ENCODE measurements at places on chromosomes 5 and 9. TPM values are rescaled to one million over a fixed set of nuclear protein-coding genes. Genes with fewer than 3 reads are reported as not detected.
A peak's percentile ranks its signal among the peaks of the same experiment; 100 is the strongest.

GRCh38 chr5:16178745-16179372 lies 732 bp downstream of the MARCHF11 start:
- DNase-seq, result no peak

- no peak for DNase-seq
Observed at GRCh38 chr5:181221105-181221791, 1.8 kb upstream of the TRIM41 start.

GRCh38 chr5:126610160-126610559 lies 9.4 kb downstream of the PHAX start:
- DNase-seq, result no peak

GRCh38 chr5:151476016-151476415 lies 28.6 kb downstream of the SLC36A1 start:
- DNase-seq, result no peak

DNA sequence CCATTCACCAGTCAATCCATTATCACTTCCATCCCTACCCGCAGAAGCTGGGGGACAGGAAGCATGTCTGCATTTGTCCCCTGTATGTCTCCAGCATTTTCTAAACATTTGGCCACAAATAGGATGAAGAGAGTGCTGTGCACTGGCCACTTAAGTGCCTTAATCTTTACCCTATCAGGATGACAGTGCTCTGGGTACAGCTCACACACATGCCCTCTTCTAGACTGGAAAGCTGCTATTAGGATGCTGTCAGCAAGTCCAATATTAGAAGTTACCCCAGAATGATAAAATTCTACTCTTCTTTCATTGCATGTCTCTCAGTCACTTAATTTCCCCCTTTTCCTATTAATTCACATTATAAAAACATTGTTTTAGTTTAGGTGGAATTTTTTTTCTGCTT lies 168.4 kb downstream of the RASEF start:
- DNase-seq, result no peak

DNA sequence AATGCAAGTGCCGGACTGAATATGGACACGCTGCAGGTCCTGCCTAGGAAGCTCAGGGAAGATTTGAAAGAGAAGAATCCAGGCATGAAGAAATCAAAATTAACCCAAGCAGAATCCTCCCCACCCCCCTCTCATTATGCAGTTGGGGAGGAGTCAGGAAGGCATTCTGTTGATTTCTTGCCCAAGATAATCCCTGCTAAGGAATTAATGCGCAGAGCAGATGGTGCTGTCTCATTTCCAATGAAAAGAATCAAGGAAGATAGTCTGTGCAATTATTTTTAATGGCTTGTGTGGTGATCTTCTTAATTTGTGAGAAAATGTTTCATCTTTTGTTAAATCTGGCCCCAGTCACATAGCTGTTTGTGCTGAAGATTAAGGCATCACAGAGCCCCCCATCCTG lies 145.0 kb downstream of the ZNF462 start:
- DNase-seq, result no peak

DNA sequence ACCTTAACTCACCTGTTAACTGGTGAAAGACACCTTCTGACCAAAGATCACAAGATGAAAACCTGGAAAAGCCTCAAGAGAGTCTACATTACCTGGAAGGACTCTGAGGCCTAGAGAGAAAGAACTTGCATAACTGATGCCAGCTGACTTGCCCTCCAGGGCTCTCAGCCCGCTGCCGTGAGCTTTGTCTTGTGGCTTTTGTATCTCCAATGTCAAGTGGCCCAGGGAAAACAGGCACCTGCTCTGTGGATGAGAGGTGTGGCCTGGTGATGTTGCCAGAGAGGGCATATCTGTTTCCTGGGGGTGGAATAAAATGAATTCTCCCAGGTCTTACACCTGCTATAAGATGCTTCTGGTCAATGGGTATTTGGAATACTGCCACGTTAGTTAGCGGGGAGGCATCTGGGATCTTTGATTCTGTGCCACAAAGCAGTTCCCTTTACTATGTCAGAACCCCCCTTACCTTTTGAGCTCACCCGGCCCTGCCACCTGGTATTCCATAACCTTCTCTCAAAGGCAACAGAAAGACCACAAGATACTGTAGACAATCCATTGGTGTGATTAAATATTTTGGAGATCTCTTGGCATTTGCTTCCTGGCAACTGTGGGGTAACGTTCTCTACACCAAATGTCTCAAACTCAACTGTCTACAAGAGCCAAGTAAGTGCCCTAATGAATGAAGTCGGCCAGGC lies 54.9 kb upstream of the N4BP3 start:
- DNase-seq, result no peak

- no peak for DNase-seq
Observed at GRCh38 chr5:28077291-28078240, 1039.2 kb upstream of the CDH9 start.

DNA sequence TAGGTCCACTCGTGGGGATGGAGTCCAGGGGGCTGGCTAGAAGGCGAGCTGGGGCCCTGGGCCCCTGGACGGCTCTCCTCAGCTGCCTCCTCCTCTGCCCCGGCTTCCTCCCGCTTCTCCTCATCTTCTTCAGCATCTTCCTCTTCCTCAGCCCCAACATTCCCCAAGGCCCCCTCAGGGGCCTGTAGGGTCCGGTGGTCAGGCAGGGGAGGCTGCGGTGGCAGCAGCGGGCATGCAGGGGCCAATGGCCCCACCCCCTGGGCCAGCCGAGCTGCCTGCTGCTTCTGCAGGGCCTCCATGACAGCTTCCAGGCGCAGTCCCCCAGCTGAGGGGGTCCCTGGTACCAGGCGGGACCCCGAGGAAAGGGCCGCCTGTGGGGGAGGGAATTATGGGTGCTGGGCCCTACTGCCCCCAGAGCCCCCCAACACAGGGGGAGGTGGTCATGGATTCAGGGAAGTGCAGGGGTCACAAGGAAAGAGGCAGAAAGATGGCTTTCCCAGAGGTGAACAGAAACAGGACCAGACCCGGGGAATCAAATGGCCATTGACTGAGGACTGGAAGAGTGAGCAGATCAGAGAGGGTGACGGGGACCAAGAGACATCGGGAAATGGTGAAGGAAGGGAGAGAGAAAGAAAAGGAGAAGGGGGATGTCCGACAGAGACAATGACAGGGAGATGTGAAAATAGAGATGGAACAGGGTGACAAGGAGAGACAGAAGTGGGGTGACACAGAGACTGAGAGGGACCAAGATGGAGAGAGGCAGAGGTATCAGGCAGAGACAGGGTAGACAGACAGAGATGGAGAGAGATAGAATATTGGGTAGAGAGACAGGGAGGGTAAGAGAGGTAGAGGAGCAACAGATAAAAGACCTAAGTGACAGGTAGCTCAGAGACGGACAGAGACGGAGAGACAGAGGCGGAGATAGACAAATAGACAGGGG lies 880 bp downstream of the ARID3C start:
- no peak for DNase-seq

GRCh38 chr5:135245521-135246499 lies 153.2 kb downstream of the MACROH2A1 start:
- DNase-seq, result peak; percentile 83

The POLR3G gene
- 1.5 TPM for total RNA-seq

The MARCHF11 gene
- not detected for total RNA-seq

The PCDHGB7 gene
- 13.9 TPM for total RNA-seq

The HK3 gene
- total RNA-seq, result 4.2 TPM

Data from esophagus muscularis mucosa (tissue), 4 donors.